LoVo (cell line): ENCODE measurements at places on chromosomes 5 and 9.

- DNase-seq: no peak
Measured at GRCh38 chr5:14672484-14673394, 8.2 kb downstream of the OTULIN start.

DNA sequence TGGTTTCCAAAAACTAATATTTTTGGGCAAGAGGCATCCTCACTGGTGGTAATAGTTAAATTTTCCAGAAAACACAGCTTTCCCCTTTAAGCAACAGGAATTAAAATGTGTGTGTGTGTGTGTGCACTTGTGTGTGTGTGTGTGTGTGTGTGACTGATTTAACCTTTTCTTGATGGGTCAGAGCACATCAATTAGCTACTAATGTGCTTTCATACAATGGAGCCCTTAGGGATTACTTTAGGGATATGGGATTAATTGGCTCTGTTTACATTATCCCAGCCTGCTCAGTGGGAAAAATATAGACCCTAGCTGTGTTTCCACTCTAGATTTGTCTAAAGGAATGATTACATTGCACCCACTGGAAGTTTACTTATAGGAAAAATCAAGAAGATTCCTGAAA lies 6.5 kb downstream of the PLCXD3 start:
- DNase-seq: no peak

DNA sequence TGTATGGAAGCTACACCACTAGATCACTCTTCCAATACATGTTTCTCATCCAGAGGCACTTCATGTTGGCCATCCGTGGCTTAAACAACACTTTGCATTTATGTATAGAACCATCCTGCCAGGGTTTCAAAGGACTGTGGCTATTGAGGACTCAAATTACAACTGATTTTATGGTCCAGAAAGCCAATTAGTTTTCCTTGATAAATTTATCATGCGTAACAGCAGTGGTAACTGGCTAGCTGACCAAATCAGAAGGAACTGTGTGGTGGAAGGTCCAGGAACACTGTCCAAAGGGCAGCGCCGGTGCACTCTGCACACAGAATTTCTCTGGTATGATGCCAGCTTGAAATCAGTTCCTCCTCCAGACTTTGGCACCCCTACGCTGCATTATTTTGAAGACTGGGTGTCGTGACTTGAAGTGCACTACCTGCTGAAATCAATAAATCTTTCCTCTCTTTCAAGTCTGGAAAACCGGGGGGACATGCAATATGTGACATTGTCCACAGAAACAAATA lies 69.3 kb upstream of the TMEM252 start:
- DNase-seq: no peak

DNA sequence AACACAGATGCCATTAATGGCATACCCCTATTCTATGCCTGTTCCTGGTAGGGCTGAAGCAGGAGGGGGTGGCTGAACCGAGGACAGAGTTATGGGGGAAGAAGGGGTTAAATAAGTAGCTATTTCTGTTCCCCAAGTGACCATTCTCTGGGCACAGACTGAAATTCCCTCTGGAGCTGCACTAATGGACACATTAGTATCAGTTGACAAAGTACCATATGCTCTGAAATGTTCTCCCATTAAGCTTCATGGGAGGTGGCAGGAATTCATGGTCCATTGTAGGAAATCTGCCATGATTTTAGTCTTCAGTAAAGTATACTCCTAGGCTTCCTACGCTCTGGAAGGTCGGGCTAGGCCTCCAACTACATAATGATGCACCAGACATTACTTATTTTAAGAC lies 10.5 kb upstream of the FRMPD1 start:
- DNase-seq: no peak

DNA sequence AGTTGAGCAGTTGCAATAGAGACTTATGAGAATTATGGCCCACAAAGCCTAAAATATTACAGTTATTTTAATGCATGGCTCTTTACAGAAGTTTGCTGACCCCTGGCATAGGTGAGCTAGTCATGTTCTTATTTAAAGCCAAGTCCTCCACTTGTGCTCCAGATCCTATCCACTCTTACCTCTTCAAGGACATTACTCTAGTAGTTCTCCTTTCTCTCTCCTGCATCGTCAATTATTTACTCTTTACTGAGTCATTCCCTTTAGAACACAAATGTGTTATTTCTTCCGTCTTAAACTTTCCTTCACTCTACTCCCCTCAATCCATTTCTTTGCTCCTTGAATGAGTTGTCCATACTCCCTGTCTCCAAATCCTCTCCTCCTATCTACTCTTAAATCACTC lies 20.6 kb upstream of the TRAF1 start:
- no peak for DNase-seq

GRCh38 chr5:122981846-122982245 lies 54.7 kb downstream of the PPIC start:
- no peak for DNase-seq

DNA sequence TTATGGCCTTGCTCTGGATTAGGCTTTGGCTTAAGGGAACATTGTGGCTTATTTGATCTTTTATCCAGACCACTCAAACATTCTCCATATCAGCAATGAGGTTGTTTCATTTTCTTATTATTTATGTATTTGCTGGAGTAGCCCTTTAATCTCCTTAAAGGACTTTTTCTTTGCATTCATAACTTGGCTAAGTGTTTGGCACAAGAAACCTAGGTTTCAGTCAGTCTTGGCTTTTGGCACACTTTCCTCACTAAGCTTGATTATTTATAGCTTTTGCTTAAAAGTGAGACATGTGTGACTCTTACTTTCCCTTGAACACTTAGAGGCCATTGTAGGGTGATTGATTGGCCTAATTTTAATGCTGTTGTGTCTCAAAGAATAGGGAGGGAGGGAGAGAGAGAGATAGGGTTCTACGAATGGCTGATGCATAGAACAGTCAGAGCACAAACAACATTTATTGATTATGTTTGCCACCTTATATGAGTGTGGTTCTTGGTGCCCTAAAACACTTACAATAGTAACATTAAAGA lies 2265.3 kb upstream of the C9orf72 start:
- DNase-seq: no peak

DNA sequence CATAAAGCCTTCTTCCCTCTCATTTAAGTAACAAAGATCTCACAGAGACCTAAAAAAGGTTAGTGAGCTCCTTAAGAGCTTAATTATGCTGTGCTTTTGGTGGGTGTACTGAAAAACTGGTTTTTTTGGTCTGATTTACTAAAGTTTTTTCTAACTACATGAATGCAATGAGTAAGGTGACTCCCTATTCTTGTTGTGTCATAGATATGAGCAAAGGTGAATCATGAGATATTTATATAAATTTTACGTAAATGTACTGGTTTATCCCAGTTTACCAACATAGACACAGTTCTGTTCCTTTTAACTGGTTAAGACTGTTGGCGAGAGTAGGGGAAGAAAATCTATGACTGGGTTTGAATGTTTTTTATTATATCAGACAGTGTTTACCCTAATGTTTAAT lies 250.5 kb downstream of the NR2F1-AS1 start:
- no peak for DNase-seq

DNA sequence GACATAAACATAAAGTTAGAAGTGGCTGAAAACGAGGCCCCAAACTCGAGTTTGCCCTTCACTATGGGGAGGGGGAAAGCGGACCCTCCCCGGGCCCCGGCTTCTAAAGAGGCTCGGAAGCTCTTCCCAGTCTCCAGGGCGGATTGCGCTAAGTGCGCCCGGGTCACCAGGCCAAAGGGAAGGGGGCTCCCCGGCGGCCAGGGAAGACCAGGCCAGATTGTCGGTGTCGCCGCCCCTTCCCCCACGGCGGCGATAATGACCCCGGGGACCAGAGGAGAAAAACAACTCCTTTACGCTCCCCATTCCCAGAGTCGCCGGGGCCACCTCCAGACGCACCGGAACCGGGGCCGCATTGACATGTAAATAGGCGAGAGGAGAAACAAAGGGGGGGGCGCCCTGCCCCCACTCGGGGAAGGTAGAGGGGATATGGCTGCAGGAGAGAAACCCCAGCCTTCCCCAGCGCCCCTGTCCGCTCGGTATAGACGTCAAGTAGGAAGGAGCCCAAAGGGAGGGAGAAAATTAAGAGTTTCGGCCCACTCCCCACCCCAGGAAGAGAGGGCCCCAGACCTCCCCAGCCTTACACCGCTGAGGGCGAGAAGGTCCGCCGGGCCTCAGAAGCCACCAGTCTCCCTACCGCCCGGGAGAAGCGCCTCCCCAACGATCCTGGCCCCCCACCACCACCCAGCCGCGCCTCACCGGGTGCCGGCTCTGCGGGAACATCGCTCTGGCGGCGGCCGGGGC lies 1.7 kb downstream of the TLE1 start:
- peak; percentile 11 for DNase-seq

- peak; percentile 28 for DNase-seq
Measured at GRCh38 chr5:179906795-179907555, 722 bp downstream of the TBC1D9B start.

GRCh38 chr5:75274486-75274885 lies 37.8 kb upstream of the ANKRD31 start:
- no peak for DNase-seq

DNA sequence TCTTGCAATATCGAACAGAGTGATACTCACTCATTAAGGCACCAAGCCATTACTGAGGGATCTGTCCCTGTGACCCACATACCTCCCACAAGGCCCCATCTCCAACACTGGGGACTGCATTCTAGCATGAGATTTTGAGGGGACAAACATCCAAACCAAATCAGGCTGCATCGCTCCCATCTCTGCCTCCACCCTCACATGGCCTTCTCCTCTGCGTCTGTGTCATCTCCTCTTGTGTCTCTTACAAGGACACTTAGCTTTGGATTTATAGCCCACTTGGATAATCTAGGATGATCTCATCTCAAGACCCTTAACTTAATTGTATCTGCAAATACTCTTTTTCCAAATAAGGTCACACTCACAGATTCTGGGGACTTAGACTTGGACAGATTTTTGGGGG lies 284.4 kb upstream of the DAP start:
- no peak for DNase-seq

DNA sequence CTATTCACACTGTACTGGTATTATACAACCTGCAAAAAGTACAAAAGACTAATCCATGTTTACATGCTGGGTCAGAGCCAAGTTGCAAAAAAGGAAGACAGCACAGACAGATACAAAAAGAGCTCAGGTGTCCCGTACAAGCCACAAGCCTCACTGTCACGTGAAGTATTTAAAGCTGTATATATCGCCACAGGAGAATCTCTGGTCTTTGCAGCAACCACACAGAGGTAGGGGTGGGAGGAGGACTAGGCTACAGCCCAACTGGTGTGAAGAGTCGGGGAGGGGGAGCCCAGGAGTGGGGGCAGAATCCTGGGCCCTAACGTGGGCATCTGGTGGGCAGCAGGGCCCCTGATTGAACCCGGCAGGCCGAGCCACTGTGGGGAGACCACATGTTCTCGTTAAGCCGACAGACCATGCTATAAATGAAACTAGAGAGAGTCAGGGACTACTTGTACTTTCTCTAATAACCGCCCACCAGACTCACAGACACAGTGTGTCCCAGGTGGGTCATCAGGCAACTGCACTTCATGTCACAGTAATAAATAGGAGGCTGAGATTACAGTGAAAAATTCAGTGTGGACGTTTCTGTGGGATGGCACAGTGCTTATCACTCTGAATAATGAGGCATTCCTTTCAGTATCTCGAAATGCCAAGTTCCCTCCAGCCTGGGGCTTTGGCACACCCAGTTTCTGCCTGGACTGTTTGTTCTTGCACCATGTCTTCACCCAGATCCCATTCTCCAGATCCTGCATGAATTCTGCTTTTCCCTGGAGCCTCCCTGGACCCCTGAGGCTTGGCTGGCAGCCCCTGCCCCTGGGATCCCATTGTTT lies 79.3 kb upstream of the SH3PXD2B start:
- DNase-seq: no peak

DNA sequence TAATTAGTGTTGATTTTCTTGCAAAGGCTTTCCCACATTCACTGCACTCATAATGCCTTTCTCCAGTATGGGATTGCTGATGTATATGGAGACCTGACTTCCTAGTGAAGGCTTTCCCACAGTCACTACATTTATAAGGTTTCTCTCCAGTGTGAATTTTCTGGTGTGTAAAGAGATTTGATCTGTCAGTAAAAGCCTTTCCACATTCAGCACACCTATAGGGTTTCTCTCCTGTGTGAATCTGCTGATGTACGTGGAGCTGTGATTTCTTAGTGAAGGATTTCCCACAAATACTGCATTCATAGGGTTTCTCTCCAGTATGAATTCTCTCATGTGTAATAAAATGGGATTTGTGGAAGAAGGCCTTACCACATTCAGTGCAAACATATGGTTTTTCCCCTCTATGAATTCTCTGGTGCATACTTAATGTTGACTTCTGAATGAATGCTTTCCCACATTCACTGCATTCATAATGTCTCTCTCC lies 31.1 kb downstream of the ZNF484 start:
- no peak for DNase-seq

- DNase-seq: no peak
Measured at GRCh38 chr5:83474991-83475390, 3.4 kb downstream of the VCAN start.

DNA sequence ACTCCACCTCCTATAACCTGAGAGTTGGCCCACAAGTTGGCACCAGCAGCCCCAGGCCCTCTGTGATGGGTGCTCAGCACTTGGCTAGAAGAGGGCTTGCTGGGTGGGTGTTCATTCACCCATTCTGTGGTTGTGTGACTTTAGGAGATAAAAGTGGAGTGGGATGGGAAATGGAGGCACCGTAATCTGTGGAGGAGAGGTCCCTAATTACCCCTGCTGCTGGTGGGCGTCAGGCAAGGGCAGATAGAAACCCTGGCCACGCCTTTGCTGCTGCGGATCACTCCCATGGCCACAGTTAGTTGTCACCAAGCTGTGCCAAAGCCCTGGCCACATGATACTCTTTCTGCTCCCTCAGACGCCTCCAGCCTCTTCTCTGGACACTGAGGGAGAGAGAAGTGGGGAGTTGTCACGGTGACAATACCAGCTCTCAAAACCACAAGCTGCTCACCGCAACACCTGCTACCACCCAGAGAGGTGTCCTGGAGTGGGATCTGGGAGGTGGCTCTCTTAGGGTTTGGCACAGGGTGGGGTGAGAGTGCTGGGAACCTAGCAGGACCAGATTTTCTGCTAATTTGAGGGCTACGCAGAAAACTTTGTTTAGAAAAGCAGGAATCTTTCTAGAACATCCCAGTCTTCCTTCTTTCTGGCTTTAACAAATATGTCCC lies 12.0 kb upstream of the NEUROG1 start:
- DNase-seq: no peak

DNA sequence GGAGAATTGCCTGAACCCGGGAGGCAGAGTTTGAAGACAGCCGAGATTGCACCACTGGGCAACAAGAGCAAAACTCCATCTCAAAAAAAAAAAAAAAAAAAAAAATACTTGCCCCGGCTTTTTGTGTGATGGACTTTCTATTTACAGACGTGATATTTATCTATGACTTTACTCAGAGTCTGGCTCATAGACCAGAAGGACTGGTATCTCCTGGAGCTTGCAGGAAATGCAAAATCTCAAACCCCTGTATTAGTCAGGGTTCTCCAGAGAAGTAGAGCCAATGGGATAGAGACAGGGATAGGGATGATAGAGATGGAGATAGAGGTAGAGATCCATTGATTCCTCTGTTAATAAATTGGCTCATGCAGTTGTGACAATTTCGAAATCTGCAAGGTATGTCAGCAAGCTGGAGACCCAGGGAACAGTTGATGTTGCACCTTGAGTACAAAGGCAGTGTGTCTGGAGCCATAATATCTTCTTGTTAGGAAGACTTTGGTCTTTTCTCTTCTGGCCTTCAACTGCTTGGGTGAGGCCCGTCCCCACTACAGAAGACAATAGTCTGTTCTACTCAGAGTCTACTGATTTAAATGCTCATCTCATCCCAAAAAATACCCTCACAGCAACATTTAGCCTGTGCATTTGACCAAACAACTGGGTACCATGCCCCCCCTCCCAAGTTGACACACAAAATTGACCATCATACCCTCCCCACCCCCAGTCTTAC lies 195.4 kb upstream of the MSX2 start:
- no peak for DNase-seq
